ENCODE measurements at places on chromosomes 2 and 18.

GRCh38 chr2:157875641-157876065 lies 477 bp downstream of the ACVR1 start:
- DNase-seq, result no peak

DNA sequence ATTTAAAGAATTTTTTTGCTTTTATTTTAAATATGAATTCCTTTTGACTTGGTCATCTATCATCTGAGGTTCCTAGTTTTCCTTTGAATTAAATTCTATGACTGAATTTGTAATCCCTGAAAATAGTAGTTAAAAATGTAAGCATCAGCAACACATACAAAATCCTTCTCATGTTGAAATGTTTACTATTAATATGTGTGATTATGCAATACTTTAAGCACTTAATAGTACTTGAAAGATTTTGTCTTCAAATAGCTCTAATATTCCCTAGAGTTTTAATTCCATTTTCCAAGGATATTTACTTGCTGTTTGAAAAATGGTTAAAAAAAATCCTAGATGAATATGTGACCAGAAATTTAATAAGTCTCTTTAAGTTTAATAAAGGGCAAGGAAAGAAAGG lies 26.6 kb upstream of the SPATS2L start:
- DNase-seq, result no peak

- DNase-seq, result no peak
These were observed 2.8 kb downstream of the TMEM150A start for GRCh38 chr2:85599468-85600234.

DNA sequence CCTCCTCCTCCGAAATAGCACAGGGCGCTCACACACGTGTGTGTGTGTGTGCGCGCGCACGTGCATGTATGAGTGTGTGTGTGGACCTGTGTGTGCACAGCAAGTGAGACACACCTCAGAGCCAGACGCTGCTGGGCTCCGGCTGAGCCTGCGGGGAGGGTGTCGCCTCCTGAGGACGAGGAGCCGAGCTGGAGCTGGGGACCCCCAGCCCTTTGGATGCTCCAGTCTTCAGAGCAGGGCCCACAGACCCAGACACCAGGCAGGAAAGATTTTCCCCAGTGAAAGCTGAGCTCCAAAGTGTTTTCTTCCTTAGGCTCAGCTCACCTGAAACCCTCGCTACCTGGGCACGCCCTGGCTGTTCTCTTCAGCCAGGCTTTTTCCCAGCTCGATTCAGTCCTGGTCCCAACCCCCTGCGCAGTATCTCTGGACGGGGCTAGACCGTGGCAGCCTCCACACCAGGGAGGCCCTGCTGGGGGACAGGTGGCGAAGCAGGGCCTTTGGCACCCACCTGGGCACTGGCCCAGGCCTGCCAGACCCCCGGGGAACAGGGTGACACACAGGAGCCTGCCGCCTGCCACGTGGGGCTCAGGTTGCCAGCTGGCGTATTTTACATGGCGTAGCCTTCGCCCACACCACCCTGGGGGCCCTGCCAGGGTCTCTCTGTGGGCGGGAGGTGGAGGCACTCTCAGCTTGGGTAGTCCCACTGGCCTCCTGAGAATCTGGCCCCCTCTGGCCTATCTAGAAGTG lies 36.2 kb downstream of the PDIA6 start:
- DNase-seq, result no peak

DNA sequence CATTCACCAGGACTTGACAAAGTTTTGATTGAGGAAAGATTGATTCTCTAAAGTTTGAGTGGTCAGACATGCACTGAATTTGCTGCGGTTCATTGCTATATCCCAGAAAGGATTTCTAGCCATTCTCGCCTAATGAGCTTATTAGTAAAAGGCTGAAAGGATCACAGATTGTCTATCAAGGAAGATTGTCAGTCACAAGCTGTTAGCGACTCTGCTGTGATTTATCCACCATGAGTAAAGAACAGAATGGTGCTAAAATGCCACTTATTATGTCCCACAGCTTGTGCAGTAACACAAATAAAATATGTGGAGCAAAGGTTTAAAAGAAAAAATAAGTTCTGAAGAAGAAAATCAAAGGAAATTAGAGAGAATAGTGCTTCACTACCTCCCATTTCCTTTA lies 701.2 kb upstream of the CDH7 start:
- no peak for DNase-seq

DNA sequence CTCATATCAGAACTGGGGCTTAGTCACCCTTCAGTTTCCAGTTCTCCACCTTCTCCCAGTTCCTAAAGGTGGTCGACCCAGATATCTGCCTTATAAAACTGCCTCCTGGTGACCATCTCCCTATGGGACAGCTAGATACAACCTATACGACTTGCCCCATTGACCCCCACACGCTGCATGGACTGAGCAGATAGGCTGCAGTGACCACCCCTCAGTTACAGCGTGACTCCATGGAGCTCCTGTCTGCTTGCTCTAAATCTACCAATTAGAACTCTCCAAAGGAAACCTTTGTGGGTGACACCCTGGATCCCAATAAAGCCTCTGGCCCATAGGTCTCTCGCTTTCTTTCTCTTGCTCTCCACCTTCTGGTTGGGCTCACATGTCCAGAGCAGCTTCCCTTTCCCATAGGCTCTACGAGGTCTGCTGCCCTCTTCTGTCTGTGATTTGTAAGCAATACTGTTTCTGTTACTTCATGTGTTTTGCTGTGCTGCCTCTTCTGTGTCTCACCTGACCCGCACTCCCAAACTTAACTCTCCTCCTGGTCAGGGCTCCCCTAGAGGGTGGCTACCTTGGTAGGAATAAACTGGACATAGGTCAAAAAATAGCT lies 971.3 kb upstream of the FAM98A start:
- DNase-seq, result no peak

- no peak for DNase-seq
These were observed 2.9 kb upstream of the CLEC4F start for GRCh38 chr2:70823249-70823648.

GRCh38 chr2:96608469-96609455 lies 29.4 kb downstream of the KANSL3 start:
- no peak for DNase-seq

DNA sequence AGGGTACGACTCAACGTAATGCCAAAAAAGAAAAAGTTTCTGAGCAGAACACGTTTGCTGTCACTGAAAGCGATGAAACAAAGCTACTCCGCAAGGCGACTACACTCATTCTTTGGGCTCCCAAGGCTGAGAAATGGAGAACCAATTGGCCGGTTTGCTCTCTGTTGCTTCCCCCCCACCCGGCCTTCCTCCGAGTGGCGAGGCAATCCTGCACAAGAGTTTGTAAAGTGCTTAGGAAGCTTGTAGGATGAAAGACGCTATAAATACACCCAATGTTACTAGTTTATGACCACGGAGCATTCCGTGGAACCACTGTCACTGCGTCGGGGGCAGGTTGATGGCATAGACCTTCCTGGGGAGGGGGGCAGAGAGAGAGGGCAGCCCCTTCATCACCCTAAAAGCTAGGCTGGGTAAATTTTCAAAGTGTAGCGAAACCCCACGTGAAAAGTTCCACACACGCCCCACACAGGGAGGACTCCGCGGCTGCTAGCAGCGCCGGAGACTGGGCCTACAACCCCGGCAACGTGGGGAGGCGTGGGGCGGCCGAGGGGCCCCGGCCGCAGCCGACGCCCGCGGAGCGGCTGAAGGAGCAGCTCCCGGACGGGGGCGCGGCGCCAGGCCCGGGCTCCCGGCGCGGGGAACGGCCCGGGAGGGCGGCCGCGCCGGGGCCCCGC lies 915 bp downstream of the CUL3 start:
- peak; percentile 7 for DNase-seq

- no peak for DNase-seq
These were observed 34.0 kb downstream of the ABCB11 start for GRCh38 chr2:168997118-168997521.
